ENCODE measurements at places on chromosomes 5 and 9.

- no peak for DNase-seq
These were observed 595.0 kb downstream of the CDH12 start for GRCh38 chr5:22258139-22258538.

- no peak for DNase-seq
These were observed 284.1 kb downstream of the FAM170A start for GRCh38 chr5:119913425-119913824.

DNA sequence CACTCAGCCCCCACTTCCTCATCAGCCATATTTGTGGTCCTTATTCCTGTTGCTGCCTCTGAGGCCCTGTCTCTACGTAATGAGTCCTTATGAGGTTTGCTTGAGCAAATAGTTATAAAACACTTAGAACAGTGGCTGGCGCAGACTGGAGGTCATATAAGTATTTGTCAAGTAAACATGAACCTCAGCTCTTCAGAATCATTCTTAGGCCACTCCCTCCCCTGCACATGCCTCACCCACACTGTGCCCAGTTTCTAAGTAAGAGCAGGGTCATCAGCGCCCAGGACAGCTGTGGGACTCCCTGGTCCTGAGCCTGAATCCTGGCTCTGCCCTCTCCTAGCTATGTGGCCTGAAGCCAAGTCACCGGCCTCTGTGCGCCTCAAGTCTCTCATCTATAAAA lies 4.0 kb downstream of the ST6GALNAC4 start:
- DNase-seq, result no peak

GRCh38 chr5:132138260-132138659 lies 64.7 kb downstream of the CSF2 start:
- DNase-seq, result no peak

- no peak for DNase-seq
These were observed 2.0 kb upstream of the NINJ1 start for GRCh38 chr9:93136011-93136440.

DNA sequence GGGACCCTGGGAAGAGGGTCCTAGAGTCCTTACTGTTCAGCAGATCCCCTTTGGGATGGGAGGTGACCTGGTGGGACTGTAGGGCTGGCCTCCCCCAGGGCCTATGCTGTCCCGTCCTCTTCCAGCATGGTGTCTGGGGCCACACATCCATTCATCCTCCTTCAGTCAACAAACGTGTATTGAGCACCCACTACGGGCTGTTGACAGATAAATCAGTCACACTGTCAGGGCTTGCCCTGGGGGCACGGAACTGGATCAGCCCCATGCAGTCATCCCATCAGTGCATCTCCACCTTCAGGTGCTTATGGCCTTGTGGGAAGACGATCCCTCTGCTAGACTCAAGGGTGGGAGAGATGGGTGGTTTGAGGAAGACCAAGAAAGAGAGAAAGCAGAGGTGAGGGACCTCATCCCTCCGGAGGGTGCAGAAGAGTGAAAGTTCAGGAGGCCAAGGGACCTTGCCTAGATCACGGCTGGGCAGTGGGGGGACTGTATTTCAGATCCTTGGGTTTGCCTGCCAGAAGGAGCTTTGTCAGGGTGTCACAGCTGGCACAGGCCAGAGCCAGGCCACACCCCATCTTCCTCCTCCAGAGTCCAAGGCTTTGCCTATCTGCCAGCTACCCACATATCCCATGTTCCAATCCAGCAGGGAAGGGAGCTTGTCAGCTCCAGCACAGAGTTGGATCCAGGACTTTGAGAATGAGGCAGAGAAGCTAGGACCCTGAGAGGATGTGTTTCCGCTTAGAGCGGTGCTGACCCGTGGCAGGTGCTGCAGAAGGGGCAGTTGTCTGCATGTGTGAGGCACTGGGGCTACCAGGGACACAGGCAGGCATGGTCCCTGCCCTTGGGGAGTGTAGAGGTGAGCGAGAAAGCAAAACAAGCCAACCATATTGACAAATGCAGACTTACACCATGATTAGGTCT lies 30.5 kb downstream of the COL27A1 start:
- no peak for DNase-seq

GRCh38 chr9:95197692-95198271 lies 119.7 kb downstream of the FANCC start:
- DNase-seq, result no peak

GRCh38 chr5:124825250-124825982 lies 79.0 kb upstream of the ZNF608 start:
- no peak for DNase-seq

DNA sequence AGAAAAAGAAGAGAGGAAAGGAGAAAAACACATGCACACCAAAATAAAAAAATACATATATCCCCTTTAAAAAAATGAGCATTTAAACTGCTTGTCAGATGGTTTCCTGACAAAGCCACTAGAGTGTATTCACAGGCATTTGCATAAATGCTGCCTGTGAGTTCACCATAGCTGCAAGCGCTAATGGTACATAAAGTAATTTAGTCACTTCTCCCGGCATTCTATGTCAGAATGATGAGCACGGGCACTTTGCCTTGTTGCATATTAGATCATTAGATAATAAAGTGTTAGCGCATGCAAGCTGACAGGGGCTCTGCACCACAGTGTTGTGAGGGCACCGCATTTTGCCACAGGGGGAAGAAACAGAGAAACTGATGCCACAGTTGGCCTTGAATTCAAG lies 280.6 kb downstream of the EBF1 start:
- DNase-seq, result no peak

- DNase-seq, result no peak
These were observed 118.6 kb downstream of the RGS3 start for GRCh38 chr9:113581865-113582697.

DNA sequence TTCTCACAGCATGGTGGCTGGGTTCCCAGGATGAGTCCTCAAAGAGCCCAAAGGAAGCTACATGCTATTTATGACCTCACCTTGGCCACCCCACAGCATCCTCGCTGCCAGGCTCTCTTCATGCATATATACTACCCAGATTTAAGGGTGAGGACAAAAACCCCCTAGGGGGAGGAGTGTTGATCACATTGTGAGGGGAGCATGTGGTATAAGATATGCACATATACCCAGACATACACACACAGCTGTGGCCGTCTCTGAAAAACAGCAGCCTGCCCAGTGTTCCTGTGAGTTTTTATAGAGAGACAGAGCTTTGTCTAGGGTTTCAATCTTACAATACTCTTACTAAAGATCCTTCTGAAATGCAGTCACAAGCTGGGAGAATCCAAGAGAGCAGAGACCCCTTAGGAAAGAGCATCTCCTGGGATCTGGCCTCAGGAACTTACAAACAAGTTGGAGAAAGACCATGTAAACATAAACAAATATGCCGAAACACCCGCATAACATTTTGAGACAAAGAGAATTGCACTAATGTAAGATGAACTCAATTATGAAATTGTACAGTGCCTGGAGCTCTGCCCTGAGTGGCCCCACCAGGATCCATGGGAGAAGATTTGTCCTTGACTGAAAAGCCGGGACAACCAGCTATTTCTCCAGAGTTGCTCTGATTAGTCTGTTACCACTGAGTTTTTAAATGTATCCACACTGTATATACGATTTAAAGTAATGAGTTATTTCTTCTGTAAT lies 146.4 kb downstream of the GADD45G start:
- no peak for DNase-seq

DNA sequence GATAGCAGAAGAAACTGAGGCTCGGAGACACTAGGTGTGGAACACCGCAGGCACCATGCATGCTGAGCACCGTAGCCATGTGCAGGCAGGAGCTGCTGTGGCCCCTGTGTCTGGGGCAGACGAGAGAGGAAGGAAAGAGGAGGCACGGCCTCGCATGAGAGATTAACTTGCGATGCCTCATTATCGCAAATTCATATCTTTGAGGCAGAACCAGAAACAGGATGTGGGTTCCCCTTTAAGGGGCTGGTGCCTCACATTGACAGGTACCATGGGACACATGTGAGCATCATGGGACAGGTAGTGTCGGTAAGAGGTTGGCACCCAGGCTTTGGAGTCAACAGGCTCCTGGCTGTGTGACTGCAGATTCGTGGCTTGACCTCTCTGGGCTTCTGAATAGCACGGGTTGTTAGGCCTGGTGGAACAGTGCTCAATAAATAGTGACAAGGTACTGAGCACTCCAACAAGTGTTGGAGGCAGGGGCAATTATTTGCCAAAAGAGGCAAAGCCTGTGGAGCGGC lies 40.8 kb downstream of the NAIF1 start:
- no peak for DNase-seq

- DNase-seq, result no peak
These were observed 198.7 kb downstream of the VPS13A start for GRCh38 chr9:77375956-77376532.

GRCh38 chr5:80198399-80198798 lies 57.4 kb downstream of the SERINC5 start:
- DNase-seq, result no peak

- no peak for DNase-seq
These were observed 90.0 kb downstream of the PRRT1B start for GRCh38 chr9:131635285-131635684.

GRCh38 chr9:96116275-96117064 lies 185.5 kb downstream of the HSD17B3 start:
- no peak for DNase-seq

GRCh38 chr5:160959804-160960203 lies 107.8 kb upstream of the ATP10B start:
- DNase-seq, result no peak

DNA sequence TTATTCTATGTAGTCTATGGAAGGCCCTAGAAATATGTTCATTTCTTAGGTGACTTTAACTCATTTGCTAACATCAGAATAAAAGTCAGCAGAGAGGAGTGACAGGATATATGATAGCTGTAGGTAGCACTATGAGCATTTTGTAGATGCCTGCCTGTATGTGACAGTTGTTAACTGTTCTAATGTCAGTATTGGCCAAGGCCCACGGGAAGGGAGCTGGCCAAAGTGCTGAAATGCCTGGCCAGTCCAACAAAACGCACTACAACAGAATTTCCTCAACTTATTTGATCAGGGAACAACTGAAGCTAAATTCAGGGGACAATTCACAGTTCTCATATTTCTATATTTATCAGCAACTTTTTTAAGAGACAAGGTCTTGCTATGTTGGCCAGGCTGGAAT lies 20.8 kb downstream of the SV2C start:
- no peak for DNase-seq

- no peak for DNase-seq
These were observed 32.4 kb upstream of the NXNL2 start for GRCh38 chr9:88502552-88503034.

- no peak for DNase-seq
These were observed 35.7 kb downstream of the LRRC70 start for GRCh38 chr5:62614355-62614754.

DNA sequence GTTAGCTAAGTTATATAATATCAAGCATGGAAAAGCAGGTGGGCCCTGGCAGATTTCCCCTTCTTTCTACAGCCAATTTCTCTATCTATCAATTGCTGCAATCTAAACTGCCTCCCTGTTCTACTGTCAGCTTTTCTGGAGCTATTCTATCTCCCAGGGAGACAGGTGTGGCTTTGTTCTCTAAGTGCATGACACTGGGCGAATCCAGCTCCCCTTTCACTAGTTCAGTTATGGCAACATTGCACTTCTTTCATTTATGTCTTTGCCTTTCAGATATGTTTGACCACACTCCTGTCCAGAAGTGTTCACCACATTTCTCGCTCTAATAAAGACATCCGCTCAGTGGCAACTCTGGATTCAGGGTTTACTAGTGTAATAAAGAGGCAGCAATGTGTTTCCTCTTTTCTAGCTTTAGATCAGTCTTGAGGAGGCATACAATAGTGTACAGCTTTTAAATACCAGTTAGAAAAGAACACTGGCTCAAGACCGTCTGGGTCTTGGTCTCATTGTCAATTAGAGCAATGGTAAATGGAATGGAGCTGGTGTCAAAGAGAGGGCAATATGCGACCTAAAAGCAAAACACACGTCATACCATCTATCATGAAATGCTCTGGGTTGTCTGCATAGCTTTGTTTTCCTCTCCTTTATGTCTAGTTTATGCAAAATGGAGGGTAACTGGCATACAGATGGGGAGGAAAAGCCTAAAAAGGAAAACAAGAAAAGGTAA lies 197.0 kb downstream of the SLF1 start:
- no peak for DNase-seq

DNA sequence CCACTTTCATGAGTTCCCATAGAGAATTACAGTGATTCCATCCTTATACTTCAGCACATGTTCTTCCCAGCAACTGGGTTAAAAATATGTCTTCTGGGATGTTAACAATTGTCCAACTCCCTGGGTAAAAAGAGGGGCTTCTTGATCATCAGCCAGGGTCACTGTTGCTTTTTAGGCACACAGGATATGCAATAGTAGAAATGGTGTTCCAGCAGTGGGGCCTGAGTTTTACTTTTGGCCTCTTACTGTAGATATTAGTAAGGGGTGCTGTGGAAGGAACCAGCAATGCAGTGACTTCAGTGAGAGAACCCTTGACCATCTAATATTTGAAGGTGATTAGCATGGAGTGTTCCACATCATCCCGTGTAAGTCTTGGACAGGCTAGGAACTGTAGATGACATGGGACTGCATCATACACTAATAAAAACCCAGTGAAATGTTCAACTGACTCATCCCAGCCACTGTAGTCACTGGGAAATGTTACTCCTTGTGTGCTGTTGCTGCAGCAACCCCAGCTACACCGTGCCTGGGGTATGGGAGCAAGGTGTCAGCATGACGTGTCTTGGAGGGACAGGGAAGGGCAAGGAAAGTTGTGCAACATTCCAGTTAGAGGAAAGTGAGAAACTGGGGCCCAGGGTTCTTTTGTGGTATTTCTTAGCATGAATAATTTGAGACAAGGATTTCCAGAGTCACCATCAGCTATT lies 610.9 kb downstream of the RAB3C start:
- no peak for DNase-seq

DNA sequence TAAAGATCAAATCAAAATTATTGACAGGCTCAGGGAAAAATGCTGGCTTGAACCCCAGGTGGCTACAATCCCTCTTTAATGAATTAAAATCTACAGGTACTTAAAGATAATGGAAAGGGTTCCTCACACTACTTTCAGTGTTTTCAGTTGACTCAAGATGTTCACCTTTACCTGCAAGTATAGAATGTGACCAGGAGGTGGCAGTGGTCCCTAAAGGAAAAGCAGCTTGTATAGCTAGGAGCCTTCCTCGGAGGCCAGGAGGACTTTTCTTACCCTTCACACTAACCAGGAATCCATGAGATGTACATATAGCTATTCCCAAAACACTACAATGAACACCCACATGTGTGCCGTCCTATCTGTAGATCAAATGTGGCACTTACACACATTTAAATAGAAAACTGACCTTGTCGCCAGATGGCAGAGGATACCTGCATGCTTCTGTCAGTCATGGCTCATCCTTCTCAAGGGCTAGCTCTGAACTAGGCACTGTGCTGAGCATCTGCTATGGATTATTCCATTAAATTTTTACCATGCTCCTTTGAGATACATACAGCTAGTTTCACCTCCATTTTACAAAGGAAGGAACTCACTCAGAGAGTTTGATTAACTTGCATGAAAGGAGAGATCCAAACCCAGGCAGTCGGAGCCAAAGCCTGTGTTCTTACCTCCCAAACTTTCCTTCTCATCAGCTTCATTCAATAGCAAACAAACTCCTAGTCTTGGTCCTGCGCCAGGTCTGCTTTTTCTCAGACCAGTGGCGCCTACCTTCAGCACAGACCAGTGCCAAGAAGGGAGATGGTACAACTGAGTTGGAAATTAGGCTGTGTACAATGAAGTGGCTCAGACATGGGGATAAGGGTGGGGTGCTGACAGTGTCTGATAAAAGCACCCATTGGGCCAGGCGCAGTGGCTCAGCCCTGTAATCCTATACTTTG lies 24.5 kb downstream of the C9orf152 start:
- DNase-seq, result peak; percentile 15
